Fibroblast of skin of right quadriceps (primary cell): ENCODE measurements at places on chromosomes 5 and 9.

DNA sequence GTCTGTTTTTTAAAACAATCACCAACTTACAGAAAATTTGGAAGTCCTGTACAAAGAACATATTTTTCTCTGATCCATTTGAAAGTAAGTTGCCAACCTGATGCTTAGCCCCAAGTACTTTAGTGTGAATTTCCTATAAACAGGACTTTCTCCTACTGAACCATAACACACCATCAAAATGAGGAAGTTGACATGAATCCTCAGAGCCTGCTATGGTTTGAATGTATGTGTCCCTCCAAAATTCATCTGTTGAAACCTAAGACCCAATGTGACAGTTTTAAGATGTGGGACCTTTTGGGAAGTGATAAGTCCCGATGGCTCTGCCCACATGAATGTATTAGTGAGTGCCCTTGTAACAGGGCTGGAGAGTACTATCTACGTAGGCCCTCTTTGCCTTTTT, 6.4 kb upstream of the ACOT12 start:
- no peak for DNase-seq

DNA sequence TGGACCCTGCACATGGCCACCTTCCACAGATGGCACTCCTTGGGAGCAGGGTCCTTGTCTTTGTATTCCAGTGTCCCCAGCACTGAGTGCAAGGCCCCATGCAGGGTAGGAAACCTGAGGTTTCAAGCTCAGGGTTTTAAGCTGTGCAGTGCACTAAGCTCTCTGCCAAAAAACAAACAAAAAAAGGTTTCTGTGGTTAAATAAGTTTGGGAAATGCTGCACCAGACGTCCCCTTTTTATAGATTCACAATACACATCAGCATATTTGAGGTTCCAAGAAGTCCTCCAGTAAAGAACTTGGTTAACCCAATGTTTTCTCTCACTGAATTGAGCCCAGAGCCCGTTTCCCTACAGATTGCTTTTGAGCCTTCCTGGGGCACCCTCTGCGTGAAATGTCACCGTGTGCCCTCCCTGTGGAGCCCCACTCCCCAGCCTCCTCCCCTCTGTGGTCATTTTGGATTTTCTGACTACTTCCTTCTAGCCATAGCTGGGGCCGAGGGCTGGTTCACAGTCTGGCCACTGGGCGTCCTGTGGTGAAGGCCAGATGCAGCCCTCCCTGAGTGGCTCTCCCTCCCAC, 17.1 kb downstream of the DELE1 start:
- DNase-seq = no peak

DNA sequence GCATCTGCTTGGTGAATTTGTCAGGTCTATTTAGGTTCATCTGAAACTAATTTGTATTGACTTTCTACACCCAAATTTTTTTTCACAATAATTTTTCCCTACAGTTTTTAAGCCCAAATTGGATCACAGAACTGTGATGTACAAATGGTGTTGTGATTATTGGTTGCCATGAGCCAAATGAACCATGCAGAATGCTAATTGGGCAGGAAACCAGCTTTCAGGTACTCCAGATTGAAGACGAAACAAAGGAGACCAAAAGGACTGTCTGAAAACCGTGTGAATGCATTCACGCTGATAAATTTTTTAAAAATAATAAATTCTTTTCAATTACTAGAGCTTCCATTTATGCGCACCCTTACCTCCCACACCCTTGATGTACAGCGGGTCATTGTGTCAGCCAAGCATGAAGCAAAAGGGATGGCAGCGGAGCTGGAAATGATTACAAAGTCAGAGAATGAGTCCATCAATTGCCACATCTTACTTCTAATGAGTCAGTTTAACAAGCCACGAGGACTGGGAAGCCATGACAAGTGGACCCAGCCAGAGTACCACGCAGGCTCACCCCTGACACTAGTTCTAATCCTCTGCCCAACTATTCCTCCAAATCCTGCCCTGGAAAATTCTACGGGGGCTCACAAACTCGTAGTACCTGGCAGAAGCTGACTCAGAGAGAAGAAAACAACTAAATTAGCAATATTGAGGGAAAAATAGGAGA, 66.5 kb downstream of the SEMA6A start:
- no peak for DNase-seq

DNA sequence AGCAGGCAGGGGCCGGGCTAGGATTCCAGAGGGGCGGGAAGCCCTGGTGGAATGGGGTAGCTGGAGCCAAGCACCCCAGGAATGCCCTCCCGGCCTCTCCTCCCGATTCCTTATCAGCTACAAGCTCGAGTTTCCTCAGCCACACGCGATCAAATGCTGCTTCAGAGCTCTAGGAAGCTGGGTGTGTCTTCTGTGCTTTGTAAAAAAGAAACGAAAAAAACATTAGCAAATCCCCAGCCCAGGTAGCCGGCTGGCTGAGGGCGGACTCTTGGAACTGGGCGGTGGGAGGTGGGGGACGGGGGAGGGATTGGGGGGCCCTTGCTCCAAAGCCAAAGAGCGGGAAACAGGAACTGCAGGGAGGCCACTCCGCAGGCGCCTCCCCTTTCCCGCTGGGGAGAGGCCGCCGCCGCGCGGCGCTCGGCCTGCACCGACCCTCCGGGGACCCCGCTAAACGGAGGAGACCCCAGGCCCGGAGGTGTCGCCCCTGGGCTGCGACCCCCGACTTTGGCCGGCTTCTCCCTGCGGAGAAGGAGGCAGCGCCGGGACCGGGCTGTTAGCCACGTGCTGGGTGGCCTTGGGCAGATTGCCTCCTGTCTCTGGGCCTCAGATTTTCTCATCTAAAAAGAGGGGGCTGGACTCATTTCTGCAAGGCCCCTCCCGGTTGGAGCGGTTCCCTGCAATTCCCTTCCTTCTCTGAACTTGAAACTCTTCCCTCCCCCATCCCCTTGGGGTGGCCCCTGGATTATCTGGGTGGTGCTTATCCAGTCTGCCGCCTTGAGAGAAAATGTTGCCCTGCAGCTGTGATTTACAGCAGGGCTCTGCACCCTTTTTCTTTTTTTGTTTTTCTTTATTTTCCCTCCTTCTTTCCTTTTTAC, 40.9 kb upstream of the FABP6 start:
- peak; percentile 80 for DNase-seq

DNA sequence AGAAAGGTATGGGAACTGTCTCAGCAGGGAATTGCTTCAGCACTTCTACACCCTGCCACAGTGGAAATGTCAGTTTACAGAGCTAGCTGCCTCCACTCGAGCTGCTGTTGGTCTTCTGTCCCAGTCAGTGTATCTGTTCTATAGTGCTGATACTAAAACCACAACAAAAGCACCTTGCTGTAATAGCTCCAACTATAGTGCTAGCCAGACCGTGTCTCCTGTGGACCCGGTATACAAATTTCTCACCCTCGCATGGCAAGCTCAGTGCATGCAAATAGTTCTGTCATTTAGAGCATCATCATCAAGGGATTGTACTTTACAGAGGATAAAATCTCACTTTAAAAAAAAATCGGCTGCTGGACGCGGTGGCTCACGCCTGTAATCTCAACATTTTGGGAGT, 51.5 kb upstream of the IQGAP2 start:
- no peak for DNase-seq
